Astrocyte of the hippocampus (primary cell): ENCODE measurements at places on chromosomes 5 and 9.
A peak's percentile ranks its signal among the peaks of the same experiment; 100 is the strongest.

- DNase-seq, result no peak
Observed at GRCh38 chr5:174111287-174111973, 65.9 kb downstream of the NSG2 start.

GRCh38 chr9:103991698-103992097 lies 102.4 kb upstream of the SMC2 start:
- peak; percentile 31 for DNase-seq

DNA sequence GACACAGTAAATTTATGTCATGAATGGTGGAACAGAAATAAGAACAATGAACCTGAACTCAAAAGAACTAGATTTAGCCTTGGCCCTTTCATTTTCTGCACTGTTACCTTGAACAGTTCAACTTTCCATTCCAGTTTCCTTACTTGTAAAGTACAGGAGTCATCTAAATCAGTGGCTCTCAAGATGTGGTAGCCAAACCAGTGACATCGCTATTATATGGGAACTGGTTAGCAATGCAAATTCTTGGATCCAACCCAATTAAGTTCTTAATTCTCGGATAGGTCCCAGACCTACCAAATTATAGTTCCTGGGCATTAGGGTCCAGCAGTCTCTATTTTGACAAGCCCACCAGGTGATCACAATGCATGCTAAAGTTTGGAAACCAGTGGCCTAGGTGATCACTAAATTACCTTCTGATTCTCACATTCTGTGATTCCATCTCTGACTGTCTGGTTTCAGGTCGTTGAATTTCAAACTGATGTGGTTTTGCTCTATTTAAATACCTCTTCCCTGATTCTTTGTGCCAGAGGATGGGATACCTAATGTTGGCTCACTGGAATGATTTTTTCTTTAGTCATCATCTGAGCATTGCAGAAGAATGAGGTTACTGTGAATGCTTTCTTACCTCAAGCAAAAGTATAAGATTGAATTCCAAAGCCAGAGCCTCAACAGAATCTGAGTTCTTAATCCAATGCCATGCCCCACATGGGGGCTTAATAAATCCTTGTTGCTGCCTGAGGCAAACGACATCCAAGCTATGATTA lies 253.8 kb downstream of the ENC1 start:
- DNase-seq, result peak; percentile 77

DNA sequence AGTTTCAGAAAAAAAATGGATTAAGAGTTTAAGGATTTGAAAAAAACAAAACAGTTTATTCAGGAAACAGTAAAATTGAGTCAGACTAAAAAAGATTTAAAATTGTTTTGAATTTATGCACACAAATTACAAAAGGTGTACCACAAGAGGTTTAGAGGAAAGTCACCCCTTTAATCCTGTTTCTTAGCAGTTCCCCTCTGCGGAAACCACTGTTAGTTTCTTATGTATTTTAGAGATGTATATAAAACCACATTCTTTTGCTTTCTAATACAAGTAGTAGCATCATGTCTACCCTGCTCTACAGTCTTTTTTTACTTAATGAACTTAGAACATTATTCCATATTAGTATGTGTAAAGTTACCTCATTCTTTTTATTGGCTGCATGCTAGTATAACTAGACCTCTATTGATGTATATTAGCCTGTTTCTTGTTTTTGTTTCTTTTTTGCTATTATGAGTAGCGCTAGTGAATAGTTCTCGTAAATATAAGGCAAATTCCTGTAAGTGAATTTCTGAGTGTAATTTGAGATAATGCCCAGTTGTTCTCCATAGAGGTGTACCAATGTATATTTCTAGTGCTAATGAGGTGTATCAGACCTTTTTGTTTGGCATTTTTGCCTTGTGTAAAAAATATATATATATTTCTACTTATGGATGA lies 20.0 kb downstream of the GPBP1 start:
- no peak for DNase-seq

GRCh38 chr5:68369457-68370125 lies 154.0 kb downstream of the PIK3R1 start:
- no peak for DNase-seq

- no peak for DNase-seq
Observed at GRCh38 chr5:3026099-3026498, 274.6 kb upstream of the IRX2 start.
